HT1080 (cell line): ENCODE measurements at places on chromosomes 11 and 22. TPM values are rescaled to one million over a fixed set of nuclear protein-coding genes. Genes with fewer than 3 reads are reported as not detected.
A peak's percentile ranks its signal among the peaks of the same experiment; 100 is the strongest.

Gene DTX4
- 1.2 and 2.8 TPM in 2 replicates for total RNA-seq

DNA sequence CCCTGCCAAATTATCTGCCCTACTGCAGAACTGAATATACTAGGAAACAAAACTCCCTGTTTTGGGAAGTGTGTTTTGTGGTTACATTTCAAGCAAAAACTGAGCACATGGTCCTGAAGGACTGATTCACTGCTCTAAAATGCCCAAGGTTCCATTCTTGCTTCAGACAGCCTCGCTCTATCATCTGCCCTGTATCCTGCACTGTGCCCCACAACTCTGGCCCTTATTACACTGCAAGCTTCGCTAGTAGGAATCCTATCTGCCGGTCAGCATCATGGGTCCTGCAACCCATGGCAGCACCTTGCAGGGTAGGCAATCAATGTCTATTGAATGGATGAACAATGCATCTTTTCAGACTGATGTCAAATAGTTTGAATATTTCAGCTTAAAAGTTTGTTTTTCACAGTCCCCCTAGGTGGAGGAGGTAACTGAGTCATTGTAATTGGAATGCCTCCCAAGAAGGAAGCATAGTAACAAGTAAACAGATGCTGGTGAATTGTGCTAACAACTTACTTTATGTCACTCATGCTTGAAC, 21.3 kb downstream of the LAYN start:
- peak; percentile 69 for DNase-seq

GRCh38 chr11:48184452-48184851, 32.2 kb upstream of the OR4B1 start:
- no peak for DNase-seq

DNA sequence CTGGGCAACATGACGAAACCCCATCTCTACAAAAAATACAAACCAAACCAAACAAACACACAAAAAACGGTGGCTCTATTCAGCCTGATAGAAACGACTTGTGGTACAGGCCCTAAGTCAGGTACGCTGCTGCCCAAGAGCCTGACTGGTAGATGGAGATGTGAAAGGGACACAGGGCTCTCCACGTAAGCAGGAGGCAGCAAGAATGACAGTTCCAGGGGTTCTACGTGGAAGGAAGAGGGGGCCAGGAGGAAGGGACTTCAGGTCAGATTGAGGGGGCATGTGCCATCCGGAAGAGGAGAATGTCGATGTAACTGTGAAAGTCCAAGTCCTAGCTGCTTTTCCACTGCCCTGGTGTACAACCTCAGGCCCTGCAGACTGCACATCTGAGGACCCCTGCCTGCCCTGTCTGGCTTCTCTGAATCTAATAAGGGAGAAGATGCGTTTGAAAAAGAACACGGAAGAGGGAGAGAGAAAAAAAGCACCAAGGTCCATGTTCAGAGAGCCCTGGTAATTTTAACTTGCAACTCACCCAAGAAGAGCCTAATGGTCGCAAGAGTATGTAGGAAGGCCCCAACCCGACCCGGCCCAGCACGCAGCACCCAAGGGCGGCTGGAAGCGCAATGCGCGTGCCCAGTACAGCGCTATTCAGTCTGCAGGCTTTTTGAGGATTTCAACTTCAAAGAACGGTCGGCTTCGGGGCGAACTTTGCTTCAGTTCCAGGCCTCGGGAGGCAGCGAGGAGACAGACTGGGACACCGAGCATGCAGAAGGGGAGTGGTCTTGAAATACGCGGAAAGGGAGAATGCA, 909 bp upstream of the ZNRD2 start:
- no peak for DNase-seq

DNA sequence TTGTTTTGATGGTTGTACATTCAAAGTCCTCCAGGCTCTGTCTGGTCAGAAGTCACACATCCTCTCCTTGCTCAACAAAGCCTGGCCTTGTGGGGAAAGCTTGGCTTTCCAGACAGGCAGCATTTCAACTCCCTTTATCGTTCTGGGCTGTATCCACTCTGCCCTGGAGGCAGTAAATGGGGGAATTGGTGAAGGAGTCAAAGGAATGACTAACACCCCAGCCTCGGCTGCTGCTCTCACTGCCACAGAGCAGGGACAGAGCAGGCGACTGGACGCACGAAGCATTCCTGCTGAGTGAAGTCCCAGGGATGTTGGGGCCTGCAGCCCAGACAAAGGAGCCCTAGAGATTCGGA, 52.8 kb downstream of the WNT11 start:
- peak; percentile 10 for DNase-seq

Gene IGSF22
- total RNA-seq = not detected in 2 replicates

GRCh38 chr11:72970557-72971118, 156.4 kb downstream of the ATG16L2 start:
- no peak for DNase-seq

Gene OR5M3
- total RNA-seq = not detected in 2 replicates
